ENCODE measurements at places on chromosomes 12 and 14.

- peak; percentile 83 for DNase-seq
Observed at GRCh38 chr12:27554421-27555186, 30.6 kb downstream of the PPFIBP1 start.

DNA sequence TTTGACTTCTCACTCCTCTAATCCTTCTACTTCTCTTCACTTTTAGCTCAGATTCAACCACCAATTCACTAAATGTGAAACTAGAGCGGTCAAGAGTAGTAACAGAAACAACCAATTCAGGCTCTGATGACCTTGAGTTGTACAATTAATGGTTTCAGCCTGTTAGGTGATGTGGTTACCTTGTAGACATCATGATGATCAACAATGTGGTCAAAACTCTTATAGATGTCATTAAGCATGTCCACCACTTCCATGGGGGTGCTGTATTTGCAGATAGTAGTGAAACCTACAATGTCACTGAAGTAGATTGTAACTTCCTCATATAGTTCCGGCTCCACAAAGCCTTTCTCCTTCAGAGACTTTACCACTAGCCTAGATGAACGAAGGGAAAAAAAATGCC lies 54.1 kb upstream of the PLBD1 start:
- DNase-seq = no peak

- DNase-seq = no peak
Observed at GRCh38 chr12:105099356-105099755, 8.2 kb upstream of the WASHC4 start.

- no peak for DNase-seq
Observed at GRCh38 chr12:119008691-119009221, 27.4 kb downstream of the SRRM4 start.
